Activated naive CD8-positive, alpha-beta T cell treated with anti-CD3 and anti-CD28 coated beads for 36 hours (primary cell): ENCODE measurements at places on chromosomes 5 and 9.

GRCh38 chr5:90488791-90489190 is 14.1 kb downstream of the POLR3G start:
- DNase-seq, result no peak

- DNase-seq, result no peak
These were observed 358.6 kb upstream of the PAPPA start for GRCh38 chr9:115794921-115795475.

DNA sequence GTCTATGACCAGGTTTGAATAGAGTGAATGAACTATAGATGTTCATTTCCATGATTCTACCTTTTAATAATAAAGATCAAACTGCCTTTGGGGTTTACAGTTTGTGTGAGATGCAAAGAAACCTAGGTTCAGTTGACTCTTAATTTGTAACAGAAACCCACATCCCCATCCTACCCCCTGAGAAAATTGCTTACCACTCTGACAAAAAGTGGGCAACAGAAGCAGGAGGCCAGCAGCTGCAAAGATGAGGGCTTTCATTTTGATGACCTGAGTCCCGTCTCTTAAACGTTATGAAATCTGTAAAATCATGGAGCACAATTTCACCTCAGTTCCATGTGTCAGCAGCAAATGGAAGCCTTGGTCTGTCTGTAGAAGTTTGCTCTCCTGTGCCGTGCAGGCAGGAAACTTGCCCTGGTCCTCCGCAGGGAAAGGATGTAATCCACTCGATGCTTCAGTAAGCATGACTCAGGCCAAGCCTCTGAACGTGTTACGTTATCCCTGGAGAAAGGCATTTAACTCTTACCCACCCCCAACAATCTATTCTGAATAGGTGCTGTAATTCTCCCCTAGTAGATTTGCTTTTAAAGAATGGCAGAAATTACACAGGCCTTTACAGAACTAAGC is at the start of gene F2RL2:
TSS of gene F2RL2 (minus strand) at position 431 of the 624 bp plus-strand sequence. CDS start at position 258, 173 bp downstream.
- no peak for DNase-seq

GRCh38 chr5:137833463-137833862 is 34.2 kb upstream of the MYOT start:
- DNase-seq, result no peak

DNA sequence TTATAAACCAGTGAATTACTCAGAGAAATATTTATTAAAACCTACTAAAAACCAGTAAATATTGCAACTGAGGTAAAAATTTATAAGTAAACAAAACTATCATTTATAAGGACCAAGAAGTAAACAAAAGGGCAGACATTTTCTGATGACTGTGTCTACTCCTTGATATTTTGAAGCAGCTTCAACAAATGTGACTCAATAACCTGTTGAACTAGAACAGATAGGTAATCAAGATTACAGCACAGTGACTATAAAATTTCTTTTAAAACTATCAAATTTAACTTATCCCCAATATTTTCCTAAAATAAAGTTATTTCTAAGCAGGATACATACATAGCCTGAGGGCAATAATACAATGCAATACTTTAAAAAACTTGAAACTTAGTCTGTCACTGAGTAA is 12.8 kb downstream of the ANKRA2 start:
- DNase-seq, result no peak

- no peak for DNase-seq
These were observed 28.6 kb upstream of the IL13 start for GRCh38 chr5:132629230-132629944.
